Stimulated activated CD8-positive, alpha-beta memory T cell treated with anti-CD3 and anti-CD28 coated beads, Interleukin-12 subunit alpha, Interleukin-12 subunit beta, amount 100 ng/mL, for 1 hour (primary cell): ENCODE measurements at places on chromosomes 6 and 20.

DNA sequence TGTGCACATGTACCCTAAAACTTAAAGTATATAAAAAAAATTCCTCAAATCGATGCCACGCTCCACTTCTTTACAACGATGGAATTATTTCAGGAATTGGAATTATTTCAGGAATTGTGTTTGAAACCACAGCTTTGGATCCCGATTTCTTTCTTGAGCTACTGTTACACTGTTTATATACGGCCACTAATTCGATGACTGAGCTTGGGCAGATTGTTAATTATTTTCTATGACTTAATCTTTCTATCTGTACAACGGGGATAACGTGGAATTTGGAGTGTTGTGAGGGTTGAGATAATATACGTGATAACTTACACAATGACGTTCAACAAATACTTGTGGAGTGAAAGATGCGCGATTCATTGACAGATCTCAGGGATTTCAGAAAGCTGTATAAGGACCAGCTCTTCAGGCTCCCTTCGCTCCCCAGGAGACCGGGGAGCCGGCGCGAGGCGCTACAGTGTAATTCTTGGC, 171.3 kb downstream of the SLC16A10 start:
- no peak for DNase-seq

GRCh38 chr6:75283907-75284631, 523 bp downstream of the TMEM30A start:
- peak; percentile 1 for DNase-seq

- no peak for DNase-seq
These were observed 52.8 kb downstream of the NCOA7 start for GRCh38 chr6:125843593-125843992.

GRCh38 chr20:60327971-60328660, 369.9 kb downstream of the CDH26 start:
- no peak for DNase-seq

- no peak for DNase-seq
These were observed 72.4 kb downstream of the GPX5 start for GRCh38 chr6:28597924-28598722.

- no peak for DNase-seq
These were observed 404.4 kb upstream of the GJE1 start for GRCh38 chr6:141728330-141728729.

- no peak for DNase-seq
These were observed 409.9 kb upstream of the MARCKS start for GRCh38 chr6:113447088-113447831.

DNA sequence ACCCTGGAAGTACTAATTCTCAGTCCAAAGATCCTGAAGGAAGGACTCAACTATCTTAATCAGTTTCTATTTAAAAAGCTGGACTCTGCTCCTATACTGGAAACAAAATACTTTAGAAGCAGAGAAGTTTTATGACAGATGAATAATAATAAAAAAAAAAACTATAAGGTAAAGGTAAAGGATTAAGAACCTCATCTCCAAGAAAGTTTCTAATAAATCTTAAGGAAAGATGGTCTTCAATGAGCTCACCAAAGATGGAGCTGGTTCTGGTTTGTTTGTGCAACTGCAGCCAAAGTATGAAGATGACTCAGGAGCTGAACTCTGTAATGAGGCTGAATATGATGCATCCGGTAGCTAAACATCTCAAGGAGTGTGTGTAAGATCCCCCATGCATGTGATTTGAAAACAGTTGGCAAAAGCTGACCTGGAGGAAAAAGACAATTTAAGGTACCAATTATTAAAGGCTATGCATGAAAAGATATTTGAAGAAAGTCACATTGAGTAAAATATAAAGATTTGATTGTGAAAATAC, 25.2 kb downstream of the MED23 start:
- no peak for DNase-seq

DNA sequence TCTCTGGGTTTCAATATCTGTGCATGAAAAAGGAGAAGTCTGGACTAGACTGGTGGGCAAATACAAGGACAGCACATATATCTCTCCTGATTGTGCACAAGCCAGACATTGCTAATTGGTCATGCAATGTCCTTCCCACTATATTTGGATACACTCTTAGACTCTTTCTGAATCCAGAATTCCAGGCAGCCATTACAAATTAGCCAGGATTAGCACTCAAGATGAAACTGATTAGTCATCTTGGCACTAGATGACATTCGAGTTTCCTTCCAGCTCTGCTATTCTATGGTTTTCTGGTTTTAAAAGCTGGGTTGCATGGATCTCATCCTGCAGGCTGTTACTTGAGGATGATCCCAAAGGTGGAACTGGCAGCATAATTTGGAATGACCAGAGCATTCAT, 73.2 kb downstream of the SCP2D1 start:
- no peak for DNase-seq

GRCh38 chr20:57148263-57148662, 118.2 kb downstream of the BMP7 start:
- DNase-seq: no peak

DNA sequence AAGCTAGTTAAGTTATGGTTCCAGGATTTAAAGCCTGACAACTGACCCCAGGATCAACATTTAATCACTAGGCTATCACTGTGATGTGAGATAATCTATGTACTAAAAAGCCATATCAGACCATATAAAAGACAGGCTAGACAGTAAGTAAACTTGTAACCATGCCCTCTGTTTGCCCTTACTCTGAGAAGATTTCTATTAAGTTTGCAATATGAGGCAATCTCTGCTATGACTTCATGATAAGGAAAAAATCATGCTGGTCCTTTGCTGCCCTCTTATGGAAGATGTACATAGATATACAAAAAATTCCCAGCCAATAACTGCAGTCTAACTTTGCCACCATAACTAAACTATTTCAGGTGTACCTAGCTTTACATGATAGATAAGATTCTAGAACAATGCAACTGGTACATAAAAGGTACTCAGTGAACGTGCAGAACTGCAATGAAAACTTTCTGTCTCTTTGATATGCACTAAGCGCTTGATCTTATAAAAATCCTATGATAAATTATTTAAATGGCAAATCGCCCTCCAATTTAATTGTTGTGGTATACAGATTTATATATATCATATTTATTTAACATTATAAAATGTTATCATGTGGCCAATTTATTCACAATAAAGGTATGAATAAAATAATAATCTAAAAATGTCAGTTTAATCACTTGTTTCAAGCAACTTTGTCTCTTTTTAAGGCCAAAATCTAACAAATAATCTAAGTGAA, 70.5 kb downstream of the FAM217A start:
- DNase-seq: no peak

GRCh38 chr6:89527634-89528033, 94.7 kb downstream of the ANKRD6 start:
- no peak for DNase-seq

GRCh38 chr6:12804952-12805645, 88.5 kb downstream of the PHACTR1 start:
- DNase-seq: no peak

GRCh38 chr6:157840776-157841175, 17.7 kb downstream of the SNX9 start:
- DNase-seq: no peak

DNA sequence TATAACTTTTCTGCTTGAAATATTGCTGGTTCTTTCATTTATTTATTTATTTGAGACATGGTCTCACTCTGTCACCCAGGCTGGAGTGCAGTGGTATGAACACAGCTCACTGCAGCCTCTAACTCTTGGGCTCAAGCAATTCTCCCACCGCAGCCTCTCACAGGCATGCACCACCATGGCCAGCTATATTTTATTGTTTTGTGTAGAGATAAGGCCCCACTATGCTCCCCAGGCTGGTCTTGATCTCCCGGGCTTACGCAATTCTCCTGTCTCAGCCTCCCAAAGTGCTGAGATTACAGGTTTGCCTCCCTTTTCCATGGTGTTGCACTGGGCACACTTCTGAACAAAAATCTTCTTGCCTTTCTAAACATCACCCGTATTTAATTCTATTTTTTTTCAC, 39.1 kb upstream of the RNGTT start:
- no peak for DNase-seq

DNA sequence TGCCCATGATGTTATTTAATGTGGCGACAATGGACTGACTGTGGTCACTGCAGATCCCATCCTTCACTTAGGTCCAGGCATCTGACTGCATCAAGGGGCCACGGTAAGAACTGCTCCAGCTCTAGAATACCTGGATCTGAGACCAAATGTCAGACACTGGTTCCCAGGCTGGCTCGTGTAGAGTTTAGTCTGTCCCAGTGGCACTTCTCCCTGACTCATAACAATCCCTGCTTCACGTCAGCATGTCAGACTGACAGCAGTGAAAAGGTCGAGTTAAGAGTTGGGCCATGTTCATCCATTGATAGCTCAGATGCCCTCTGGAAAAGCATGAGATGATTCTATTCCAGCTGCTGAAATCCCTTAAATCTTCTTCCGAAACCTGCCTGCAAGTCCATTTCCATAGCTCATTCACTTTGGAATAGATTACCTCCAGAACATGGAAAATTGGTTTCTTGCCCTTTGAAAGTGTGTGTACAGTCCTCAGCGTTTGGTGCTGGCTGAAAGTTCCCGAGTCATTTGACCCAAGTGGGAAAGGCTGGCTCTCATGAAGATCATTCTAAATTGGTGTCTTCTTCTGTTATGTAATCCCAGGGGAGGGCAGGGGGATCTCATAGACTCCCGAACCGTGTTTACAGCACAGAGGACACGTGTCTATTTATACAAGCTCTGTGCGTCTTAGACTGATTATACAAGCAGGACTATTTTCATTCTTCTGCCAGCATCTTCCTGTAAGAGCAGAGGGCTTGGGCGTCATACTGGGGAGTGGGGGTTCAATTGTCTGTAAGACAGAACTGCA, 160.8 kb downstream of the ZDHHC14 start:
- DNase-seq: no peak

- no peak for DNase-seq
These were observed 571 bp upstream of the PRPF6 start for GRCh38 chr20:63980317-63980805.

DNA sequence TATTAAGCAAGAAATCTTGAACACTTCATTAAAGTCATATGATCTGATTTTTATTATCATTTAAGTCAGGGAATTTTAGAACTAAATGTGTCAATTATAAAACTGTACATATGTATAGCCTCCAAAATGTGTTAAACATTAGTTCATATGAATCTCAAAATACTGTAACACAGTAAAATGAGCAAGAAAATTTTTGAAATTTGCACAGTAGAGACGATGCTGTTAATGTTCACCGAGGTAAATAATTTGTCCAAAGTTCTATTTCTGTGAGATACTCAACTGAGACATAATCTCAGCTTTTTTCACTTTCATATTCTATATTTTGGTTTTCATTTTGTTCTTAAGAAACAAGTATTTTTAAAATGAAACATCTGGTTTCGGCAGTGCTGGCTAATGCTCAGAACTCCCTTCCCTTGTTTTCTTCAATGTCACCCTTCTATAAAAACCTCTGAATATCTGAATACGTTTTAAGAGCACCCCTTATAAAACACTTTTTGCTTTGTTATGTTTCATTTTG, 353.1 kb downstream of the LAMA2 start:
- DNase-seq: no peak

DNA sequence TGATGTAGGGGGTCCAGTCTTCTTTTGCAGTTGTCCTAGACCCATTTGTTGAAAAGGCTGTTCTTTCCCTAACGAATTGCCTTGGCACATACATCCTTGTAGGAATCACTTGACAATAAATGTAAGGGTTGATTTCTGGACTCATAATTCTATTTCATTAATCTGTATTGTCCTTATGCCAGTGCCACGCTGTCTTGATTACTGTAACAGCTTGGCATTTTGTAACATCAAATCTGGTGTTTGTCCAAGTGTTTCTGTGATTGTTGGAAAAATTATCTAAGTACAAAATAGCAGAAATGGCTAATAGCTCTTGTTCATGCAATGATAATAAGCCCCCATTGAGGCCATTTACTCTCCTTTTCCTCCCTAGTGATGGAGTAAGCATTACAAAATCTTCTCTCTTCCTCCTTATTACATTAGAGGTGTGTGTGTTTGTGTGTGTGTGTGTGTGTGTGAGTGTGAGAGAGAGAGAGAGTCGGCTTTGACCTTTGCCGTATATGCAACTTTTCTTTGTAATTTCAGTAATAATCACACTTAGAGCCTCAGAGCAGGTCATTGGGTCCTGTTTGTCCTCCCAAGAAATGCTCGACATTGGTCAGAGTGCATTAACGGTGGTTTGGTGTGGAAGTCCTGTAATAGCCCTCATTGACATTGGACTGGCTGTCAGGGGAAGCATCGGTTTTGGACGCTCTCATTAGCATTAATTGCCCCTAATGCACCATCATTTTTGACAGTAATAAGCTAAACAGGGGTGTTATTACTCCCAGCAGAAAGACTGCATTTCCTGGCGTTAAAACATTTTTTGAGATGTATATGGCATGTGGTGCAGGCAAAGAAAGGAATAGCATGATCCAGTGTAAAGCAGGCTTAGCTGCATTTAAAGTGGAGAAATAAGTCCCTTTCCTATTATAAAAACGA, 40.7 kb upstream of the MROH8 start:
- DNase-seq: no peak

DNA sequence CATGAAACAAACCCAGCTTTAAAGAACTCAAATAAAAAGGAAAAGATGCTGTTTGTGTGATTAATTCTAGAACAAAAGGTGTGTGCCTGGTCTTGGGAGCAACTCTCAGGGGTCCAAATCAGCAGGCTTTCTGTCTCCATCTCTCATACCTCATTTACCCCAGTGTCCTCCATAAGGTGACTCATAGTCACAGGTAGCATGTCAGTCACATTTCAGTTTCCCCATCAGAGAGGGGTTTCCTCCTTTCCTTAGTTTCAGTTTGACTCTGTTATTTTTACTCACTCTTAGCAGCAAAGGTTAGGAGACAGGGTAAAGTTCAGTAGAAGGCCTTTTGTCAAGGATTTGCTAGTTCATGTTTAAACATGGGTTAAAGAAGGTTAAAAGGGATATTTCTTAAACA, 46.2 kb downstream of the OGFRL1 start:
- no peak for DNase-seq

- no peak for DNase-seq
These were observed 30.3 kb downstream of the TRMT11 start for GRCh38 chr6:126016591-126016990.

GRCh38 chr6:130515306-130515705, 149.5 kb downstream of the TMEM200A start:
- DNase-seq: no peak

- DNase-seq: no peak
These were observed 74.6 kb downstream of the OR2B2 start for GRCh38 chr6:27837625-27838057.
